ENCODE measurements at places on chromosomes 16 and 17. TPM values are rescaled to one million over a fixed set of nuclear protein-coding genes. Genes with fewer than 3 reads are reported as not detected.

DNA sequence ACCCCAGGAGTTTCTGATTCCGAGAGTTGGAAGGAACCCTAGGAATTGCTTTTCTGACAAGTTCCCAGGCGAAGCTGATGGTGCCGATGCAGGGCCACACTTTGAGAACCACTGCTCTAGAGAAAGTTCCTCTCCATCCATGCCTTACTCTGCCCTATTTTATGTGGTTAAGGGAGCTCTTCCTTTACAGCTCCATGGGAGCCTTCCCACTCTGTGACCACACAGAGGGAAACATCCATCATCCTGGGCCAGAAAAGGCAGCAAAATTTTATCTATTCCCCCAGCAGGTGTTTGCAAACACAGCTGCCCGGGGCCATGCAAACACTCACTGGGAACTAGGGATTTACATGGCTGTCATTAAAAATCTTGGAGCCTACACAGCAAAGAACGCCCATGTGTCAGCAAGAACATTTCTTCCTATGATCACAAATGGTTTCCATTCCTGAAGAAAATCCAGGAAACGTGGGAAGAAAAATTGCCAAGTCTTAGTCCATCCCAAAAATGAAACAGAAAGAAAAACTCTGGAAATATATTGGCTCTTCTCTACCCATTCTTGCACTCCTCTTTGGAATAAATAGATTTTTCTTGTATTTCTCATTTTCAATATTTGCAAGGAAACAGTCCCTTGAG is 252.7 kb downstream of the PMP22 start:
- DNase-seq: no peak

DNA sequence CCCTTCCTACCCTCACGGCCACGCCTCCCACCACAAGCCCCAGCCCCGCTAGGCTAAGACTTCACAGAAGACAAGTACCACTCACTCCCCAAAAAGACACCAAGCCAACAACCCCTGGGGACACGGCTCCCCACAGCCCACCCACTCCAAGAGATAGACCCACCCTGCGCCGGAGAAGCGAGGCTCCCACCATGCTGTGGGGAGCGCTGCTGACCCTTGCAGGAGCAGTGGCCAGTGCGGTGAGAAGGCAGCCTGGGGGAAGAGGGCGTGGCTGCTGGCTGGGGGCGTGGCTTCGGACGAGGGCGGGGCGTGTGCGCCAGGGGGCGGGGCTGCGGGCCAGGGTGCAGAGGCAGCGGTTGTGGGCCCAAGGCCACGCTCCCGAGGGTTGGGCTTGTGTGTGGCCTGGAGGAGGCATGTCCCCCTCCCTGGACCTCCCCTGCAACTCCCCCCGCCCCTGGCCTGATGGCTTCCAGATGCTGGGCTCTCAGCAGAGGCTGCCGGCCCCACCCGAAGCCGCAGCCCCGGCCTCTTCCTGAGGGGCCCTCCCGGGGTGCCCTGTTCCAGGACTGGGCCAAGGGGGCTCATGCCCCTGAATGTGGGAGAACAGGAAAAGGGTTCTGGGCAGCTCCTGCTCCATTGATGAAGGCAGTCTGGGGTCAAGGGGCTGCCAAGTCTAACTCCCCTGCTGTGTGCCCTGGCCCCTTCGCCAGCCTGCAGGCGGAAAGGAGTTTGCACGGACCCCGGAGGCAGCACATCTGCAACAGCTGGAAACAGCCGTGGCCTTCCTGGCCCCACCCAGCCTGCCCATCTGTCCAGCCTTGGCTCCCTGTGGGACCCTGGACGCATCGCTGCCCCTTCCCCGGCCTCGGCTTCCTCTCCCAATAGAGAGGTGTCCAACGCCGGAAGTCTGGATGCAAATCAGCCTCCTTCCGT is 9.1 kb downstream of the TFAP4 start:
- DNase-seq: peak; percentile 75

DNA sequence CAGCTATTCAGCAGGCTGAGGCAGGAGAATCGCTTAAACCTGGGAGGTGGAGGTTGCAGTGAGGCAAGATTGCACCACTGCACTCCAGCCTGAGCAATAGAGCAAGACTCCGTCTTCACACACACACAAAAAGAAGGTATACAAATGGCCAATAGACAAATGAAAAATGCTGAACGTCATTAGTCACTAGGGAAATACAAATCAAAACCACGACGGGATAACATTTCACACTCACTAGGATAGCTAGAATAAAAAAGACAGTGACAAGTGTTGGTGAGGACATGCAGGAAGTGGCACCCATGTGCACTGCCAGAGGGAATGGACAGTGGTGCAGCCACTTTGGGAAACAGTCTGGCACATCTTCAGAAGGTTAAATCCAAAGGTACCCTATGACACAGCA is 172.9 kb downstream of the FTO start:
- DNase-seq: no peak

DNA sequence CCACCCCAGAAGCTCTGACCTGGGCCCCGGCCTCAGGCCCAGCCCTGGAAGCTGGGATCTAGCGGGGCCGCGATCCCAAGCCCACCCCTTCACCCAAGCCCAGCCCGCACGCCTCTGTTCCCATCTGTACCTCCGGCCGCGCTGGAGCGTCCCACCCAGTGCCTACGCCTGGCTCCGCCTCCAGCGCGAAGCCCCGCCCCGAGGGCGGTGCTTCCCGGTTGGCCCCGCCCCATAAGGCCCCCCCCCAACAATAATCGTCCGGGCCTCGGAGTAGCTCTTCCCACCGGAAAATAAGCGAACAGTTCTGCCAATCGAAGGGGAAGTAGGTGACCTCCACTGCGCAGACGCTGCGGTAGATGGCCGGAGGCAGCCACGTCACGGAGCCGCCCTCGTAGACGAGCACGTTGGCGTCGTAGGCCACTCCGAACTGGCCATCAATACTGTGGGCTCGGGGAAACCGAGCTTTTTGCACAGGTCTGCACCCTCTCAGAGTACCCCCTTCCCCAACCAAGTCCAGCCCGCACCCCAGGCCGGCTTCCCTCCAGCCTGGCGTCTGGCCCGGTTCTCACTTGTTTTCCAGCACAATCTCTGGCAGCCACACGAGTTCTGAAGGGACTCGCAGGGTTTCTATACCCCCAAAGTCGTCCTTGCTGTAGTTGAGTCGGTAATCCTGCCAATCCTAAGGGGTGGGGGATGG is 1.1 kb downstream of the CHRNE start:
- no peak for DNase-seq

The SMIM5 gene
- polyA plus RNA-seq: 9.1 TPM

The MYH1 gene
- 0.06 TPM for polyA plus RNA-seq

The SLC43A2 gene
- 28.0 TPM for polyA plus RNA-seq

DNA sequence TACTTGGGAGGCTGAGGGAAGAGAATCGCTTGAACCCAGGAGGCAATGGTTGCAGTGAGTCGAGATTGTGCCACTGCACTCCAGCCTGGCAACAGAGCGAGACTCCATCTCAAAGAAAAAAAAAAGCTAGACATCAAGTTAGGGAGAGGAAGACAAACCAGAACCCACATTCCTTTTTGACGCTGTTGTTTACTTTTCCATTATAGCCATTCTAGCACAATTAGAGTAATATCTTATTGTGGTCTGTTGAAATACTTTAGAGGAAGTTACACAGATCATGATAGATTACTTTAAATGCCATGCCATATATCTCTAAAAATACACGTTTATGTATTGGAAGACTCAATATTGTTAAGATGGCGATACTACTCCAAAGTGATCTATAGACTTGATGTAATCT is 16.5 kb upstream of the ABCC1 start:
- DNase-seq: no peak

GRCh38 chr17:83064021-83064731 is 15.2 kb upstream of the METRNL start:
- no peak for DNase-seq

DNA sequence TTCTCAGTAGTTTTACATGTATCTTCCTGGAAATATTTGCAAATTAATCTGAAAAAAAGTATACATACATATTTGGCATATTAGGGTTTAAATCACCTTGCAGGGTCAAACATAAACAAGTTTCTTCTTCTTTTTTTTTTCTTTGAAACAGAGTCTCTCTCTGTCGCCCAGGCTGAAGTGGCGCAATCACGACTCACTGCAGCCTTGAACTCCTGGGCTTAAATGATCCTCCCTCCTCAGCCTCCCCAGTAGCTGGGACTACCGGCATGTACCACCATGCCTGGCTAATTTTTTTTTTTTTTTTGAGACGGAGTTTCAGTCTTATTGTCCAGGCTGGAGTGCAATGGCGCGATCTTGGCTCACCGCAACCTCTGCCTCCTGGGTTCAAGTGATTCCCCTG is 12.6 kb upstream of the FUS start:
- DNase-seq: no peak

The FGF11 gene
- polyA plus RNA-seq: 7.5 TPM

DNA sequence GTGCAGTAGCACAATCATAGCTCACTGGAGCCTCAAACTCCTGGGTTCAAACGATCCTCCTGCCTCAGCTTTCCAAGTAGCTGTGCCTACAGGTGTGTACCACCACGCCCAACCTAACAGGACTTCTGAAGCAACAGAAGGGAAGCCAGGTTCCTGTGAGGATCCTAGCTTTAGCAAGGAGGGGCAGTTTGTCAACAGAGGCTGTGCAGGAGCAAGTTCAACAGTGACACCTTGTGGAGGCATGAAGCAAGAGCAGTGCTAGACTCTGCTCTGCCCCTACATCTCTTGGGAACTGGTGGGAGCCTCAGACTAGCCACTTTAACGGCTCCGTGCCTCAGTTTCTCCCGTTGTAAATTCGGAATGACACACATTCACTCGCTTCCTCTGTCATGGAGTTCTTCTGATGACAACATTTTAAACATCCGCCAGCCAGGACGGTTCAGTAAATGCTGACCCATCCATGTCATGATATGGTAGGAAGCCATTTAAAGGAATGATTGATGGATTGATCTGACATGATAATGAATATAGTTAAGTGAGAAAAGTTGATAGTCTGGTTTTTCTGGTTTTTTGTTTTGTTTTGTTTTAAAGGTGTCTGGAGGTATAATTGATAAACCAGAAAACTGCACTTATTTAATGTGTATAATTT is 218.7 kb downstream of the MRTFB start:
- no peak for DNase-seq

The KCNH6 gene
- 2.2 TPM for polyA plus RNA-seq

DNA sequence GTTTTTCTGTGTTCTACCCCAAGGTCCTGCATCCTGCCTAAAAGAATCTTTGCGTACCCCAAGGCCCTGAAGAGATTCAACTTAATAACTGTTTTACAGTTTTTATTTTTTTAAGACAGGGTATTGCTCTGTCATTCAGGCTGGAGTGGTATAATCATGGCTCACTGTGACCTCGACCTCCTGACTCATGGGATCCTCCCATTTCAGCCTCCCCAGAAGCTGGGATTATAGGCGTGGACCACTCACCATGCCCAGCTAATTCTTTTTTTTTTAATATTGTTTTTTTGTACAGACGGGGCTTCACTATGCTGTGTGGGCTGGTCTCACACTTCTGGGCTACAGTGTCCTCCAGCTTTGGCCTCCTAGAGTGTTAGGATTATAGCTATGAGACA is 9.3 kb upstream of the FAAP100 start:
- no peak for DNase-seq

The ACE gene
- polyA plus RNA-seq: 13.9 TPM

The ATP1B2 gene
- 21.8 TPM for polyA plus RNA-seq

DNA sequence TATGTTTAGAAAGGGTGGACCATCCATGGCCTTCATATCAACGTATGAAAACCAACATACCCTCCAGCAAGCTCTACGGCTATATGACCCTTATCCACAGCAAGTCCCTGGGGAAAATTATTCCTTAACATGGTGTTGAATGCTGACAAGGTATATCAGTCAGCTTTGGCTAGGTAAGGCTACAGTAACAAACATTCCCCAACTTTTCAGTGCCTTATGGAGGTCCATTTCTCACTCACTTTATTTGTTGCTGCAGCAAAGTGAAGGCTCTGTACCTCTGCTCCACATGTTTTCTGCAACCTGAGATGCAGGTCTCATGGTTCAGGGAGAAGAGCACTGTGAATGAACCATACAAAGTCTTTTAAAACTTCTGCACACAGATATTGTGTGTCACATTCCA is 83.8 kb upstream of the TOX3 start:
- no peak for DNase-seq

The AIPL1 gene
- not detected for polyA plus RNA-seq

DNA sequence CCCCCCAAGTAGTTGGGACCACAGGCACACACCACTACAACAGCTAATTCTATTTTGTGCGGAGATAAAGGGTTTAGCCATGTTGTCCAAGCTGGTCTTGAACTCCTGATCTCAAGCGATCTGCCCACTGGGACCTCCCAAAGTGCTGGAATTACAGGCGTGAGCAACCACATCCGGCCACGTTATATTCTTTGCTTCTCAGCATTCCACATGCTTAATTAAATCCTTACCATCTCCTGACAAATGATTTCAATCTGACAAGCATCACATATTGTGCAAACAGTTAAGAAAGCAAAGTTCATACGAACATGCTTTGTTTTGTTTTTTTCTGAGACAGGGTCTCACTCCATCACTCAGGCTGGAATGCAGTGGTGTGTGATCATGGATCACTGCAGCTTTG is 18.2 kb downstream of the HIGD1B start:
- DNase-seq: no peak

GRCh38 chr17:31596382-31597323 is 205.2 kb downstream of the RAB11FIP4 start:
- no peak for DNase-seq

- peak; percentile 46 for DNase-seq
Observed at GRCh38 chr17:64343833-64344637, 46.6 kb downstream of the PECAM1 start.

GRCh38 chr17:30091771-30092170 is 24.8 kb upstream of the NSRP1 start:
- no peak for DNase-seq

- no peak for DNase-seq
Observed at GRCh38 chr17:45753645-45754225, 30.4 kb upstream of the CRHR1 start.

DNA sequence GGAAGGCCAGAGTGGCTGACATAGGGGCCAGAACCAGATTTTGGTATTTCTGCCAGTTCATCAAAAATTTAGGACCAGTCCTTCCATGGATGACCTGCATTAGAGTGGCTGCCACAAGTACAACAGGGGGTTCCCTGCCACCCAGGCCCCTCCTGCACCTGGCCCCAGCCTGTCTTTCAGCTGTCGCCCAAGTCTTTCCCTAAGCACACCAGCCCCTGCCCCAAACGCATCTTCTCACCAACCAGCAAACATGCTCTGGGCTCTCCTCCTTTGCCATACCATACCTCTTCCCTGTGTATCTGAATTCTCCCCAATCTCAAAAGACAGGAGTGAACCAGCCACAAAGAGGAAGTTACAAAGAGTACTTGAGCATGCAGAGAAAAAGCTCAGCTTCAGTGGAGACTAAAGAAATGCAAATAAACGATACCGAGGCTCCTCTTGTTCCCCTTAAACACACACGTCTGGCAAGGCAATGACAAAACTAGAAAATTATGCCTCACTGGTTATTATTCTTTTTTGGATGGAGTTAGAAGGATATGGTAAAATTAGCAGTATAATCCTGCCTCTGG is 130.6 kb downstream of the DYNLRB2 start:
- no peak for DNase-seq

All from right renal pelvis (tissue), 4 donors.